ENCODE measurements at places on chromosomes 16 and 17.
A peak's percentile ranks its signal among the peaks of the same experiment; 100 is the strongest.

DNA sequence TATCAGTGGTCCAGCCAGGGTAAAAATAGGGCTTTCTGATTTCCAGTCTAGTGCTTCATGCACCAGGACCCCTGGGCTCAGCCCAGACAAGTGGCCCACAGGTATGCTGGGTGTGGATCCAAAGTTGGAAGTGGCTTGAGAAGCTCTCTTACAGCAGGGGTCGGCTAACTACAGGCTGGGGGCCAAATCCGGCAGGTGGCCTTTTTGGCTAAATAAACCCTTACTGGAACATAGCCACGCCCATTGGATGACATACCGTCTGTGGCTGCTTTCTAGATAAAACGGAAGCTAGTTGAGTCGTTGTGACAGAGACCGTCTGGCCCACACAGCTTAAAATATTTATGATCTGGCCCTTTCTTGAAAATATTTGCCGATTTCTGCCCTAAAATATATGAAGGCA lies 119.0 kb upstream of the CDC42EP4 start:
- DNase-seq, result no peak

- no peak for DNase-seq
Measured at GRCh38 chr17:14940108-14940937, 324.8 kb downstream of the PMP22 start.

DNA sequence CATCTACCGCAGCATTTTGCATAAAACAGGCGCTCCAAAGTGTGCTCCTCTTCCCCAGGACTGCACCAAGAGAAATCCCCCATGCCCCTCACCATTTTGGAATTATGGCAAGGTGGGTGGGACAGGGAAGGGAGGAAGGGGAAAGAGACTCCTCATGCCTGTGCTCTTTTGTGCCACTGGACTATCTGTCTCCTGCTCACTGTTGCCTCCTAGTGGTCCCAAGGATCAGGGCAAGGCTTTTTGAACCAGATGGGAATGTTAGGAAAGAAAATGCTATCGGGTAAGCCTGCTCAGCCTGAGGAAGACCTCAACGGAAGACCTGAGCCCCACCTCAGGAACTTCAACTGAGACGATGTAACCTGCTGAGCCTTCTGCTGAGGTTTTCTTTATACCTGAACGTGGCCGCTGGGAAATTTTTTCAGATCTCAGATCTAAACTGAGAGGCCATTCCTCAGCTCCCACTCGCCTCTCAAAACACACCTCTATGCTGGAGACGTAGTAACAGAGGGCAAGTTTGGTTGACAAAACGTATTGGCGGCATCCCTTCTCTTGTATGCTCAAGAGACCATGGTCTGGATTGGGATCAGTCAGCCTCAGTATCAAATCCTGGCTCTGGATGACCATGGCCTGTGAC lies 58.3 kb downstream of the SPACA3 start:
- DNase-seq, result no peak

- DNase-seq, result no peak
Measured at GRCh38 chr16:27238591-27238990, 30.0 kb downstream of the NSMCE1 start.

- DNase-seq, result no peak
Measured at GRCh38 chr16:52497067-52497816, 49.7 kb downstream of the TOX3 start.

DNA sequence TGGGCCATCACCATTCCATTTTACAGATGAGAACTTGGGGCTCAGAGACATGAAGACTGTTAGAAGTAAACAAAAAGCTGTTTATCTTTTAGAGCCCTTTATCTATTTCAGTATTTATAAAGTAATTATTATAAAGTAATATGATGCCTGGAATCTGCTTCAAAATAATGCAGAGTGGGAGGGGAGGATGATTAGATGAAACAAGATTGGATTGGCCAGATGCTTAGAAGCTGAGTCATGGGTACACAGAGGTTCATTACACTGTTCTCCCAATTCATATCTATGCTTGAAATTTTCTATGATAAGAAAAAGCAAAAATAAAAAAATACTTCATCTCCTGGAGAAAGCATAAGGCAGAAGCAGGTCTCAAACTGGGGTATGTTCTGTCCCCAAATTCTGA lies 29.4 kb downstream of the TOM1L2 start:
- DNase-seq, result no peak

DNA sequence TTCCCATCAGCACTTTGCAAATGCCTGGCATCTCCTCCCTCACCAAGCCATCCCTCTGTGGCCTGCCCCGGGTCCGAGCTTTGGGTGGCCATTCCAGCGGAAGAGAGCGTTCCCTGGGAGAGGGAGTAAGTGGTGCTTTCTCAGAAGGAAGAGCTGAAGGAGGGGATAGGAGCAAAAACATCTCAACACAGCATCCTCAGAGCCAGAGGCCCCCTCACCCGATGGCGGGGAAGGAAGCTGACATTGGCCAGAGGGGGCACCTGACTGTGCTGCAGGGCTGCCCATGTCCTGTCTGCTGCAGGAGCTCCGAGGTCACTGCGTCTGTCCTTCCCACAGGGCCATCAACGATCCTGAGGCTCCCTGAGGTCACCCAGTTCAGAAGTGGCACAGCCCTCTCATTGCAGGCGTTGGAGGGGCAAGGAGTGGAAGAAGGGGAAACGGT lies 427 bp upstream of the TLCD3B start:
- DNase-seq, result no peak

GRCh38 chr17:18257268-18257981 lies 1.1 kb downstream of the FLII start:
- peak; percentile 11 for DNase-seq

- DNase-seq, result no peak
Measured at GRCh38 chr16:10535461-10535860, 44.9 kb downstream of the EMP2 start.

GRCh38 chr16:18803569-18804462 lies 2.5 kb upstream of the ARL6IP1 start:
- no peak for DNase-seq

- no peak for DNase-seq
Measured at GRCh38 chr16:80084614-80085013, 456.2 kb upstream of the DYNLRB2 start.

DNA sequence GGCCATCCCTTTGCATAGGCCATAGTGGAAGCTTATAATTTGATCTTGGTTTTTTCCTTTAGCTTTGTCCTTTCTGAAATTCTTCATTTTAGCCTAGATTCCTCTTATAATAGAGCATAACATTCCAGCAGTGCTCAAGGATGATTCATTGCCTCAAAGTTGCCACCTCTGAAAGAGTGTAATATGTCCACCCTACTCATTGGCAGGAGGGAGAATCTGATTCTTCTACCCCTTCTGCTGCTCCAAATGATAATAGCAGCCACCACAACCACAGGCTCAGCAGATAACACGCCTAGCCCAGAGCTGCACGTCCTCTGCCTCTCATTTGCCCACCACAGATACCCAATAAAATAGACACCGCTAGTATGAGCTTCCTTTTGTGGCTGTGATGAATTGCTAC lies 337.4 kb upstream of the HSBP1 start:
- DNase-seq, result no peak

GRCh38 chr17:77746896-77747554 lies 211.5 kb upstream of the TNRC6C start:
- no peak for DNase-seq

- DNase-seq, result no peak
Measured at GRCh38 chr17:71417142-71417541, 703.7 kb upstream of the SOX9 start.

DNA sequence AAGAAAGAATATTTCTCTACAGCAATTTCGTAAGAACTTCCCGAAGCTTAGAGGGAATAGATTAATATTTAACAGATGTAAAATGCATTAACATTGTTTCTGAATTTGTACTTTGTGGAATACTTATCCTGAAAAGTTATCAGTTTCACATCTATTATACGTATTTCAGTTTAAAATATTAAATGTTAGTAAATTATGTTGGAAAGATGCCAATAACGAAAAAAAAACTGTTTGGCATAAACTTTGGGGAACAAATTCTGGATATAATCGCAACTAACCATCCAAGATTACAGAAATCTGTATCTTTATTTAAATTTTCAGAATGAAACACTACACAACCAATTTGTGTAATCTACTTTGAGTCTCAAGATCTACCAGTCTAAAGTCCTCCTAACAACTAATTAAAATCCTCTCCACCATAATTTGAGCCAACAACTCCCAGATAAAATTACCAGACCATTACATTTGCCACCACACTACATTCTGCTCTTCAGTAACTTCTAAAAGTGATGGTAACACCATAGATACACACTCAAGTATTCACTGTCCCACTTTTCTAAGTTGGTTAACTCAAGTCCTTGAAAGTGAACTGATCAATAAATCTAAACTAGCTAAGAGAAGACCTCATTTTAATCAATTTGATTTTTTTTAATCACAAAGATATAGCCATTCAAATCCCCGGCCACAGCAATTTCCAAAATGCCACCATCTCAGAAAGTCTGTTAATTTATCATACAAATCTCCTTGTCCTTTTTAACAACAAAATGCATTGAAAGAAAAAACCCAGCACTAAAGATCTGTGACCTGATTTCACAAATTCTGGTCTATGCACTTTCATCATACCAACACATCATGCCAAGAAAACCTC lies 2.0 kb downstream of the SIAH1 start:
- no peak for DNase-seq

GRCh38 chr17:1126801-1127550 lies 52.8 kb downstream of the ABR start:
- no peak for DNase-seq

- no peak for DNase-seq
Measured at GRCh38 chr16:67841198-67841815, 813 bp upstream of the THAP11 start.

DNA sequence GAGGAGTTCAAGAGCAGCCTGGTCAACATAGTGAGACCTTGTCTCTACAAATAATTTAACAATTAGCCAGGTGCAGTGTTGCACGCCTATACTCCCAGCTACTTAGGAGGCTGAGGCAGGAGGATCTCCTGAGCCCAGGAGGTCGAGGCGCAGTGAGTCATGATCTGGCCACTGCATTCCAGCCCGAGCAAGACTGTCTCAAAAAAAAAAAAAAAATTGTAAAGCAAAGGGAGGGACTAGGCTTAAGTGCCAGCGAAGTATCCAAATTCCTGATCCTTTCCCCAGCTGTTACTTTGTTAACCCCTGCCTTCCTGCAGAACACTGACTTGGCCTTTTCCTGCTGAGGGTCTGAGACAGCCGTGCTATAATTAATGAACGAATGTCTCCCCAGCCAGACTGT lies 2.7 kb downstream of the GDPD3 start:
- DNase-seq, result no peak

DNA sequence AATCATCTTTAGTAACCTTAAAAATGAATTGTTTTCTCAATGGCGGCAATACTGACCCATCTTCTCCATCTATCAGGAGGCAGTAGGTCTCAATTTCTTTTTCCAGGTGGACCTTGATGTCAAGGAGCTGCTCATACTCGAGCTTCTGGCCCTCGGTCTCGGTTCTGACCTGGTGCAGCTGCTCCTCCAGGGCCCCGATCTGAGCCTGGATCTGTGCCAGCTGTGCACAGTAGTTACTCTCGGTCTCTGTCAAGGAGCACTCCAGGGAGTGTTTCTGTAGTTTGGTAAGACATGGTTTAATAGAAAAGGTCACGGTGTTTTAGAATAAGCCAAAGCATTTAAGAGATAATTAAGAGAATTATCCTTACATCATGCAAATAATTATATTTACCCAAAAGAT lies 4.9 kb downstream of the KRT27 start:
- DNase-seq, result no peak

GRCh38 chr16:89983536-89983935 lies 35.0 kb downstream of the DEF8 start:
- no peak for DNase-seq

DNA sequence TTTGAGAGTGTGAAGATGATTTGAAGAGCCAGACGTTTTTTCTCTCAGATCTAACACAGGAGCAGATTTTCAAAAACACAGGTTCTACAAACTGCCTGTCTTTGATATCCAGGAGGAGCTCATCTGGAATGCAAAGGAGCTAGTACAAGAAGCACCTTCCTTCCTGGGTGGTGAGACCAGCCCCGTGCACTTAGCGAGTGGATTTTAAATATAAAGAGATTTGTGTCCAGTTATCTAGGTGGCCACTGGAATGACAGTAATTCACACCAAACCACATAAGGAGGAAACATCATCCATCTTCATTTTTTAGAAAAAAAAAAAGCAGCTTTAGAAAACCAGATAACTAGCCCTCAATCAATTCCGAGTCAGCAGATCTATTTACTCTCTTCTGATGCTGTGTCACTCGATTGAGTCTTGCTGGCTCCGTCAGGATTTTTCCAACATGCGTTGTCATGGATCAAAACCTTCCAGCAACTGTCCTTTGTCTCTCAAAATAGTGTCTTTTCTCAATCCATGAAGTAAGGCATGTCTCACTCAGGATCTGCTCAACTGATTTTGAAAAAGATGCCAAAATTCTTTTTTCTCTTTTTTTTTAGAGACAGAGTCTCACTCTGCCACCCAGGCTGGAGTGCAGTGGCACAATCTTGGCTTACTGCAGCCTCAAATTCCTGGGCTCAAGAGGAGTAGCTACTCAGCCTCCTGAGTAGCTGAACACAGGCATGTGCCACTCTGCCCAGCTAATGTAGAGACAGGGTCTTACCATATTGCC lies 451.2 kb upstream of the PSMD7 start:
- DNase-seq, result no peak

- no peak for DNase-seq
Measured at GRCh38 chr16:1155353-1156054, 2.6 kb downstream of the CACNA1H start.

DNA sequence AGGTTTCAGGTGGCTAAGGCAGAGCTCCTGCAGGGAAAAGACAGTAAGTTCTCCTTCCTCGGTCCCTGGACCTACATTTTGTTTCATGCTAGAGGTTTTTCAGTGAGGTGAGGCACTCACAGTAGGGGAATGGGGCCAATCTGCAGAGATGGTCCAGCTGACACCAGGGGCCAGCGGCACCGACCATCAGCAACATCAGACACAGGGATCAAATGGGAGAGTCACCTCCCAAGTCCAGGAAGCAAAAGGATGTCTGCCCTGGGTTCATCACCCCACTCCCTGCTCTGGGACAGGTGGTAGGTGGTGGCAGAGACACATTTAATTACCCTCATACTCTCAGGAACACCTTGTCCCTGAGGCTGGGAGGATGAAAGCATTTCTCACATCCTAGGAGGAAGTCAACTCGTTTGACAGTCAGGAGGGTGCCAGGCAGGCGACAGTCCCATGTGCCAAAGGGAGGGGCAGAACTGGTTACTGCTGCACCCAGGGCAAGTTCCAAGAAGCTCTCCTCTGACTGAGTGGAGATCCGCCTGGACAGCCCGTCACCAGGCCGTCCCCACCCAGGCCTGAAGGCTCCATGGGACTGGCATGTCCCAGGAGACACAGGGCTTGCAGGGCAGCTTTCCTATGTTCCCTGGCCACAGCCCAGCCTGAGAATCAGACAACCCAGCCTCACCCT lies 19.2 kb downstream of the ATP6V0D1 start:
- DNase-seq, result no peak

- DNase-seq, result no peak
Measured at GRCh38 chr16:67068212-67068753, 39.3 kb downstream of the CBFB start.

DNA sequence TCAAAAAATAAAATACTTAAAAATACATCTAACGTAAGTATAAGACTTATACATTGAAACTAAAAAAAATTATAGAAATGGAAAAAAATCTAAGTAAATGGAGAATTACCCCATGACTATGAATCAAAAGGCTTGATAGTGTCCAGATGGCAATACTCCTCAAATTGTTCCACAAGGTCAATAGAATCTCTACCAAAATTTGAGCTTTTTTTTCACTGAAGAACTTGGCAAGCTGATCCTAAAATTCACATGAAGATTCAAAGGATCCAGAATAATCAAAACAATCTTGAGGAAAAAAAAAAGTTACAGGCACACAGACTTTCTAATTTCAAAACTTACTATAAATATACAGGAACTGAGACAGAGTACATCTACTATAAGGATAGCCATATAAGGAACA lies 448.4 kb upstream of the CDH11 start:
- no peak for DNase-seq

Measured in stimulated activated CD8-positive, alpha-beta memory T cell treated with anti-CD3 and anti-CD28 coated beads, Interleukin-7, amount 100 ng/mL, for 4 hours (primary cell).